ENCODE measurements at places on chromosomes 3 and 15.

DNA sequence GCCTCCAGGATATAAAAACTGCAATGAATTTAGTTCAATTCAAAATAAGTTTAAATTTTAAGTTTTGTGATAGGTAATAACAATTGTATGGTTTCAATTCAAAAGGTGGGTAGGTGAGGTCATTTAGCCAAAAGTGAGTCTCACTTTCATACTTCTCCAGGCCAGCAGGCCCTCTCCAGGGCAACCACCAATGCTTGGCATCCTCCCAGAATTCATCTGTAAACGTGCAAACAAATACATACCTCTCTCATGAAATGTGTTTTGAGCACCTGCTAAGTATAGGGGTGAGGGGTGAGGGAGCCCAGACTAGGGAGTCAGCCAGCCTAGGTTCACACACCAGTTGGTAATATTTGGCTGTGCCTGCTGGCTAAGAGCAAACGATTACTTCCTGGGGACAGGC lies 22.0 kb upstream of the RBSN start:
- no peaks in the 10 kb centered on the region for H3K36me3 ChIP-seq
- no peak overlapping the region for H3K4me3 ChIP-seq
- H3K27ac ChIP-seq: no peak overlapping the region

DNA sequence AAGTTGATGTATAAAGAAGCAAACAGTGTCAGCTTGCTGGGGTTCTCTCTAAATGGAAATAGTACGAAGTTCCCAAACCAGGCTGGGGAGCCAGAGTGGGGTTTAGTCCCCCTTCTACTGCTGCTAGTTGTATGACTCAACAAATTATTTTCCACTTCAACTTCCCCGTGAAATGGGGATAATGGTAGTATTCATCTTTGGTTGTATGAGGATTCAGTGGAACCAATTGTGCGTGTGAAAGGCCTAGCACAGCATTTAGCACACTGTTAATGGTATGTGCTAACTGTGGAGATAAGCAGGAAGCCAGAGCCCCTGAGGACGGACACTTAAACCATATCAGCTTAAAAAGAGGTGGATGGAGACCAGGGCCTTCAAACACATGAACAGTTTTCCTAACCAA lies 4.2 kb downstream of the SORD start:
- no peak overlapping the region for H3K27ac ChIP-seq
- no peaks in the 10 kb centered on the region for H3K36me3 ChIP-seq
- H3K27me3 ChIP-seq: no peaks in the 10 kb centered on the region

DNA sequence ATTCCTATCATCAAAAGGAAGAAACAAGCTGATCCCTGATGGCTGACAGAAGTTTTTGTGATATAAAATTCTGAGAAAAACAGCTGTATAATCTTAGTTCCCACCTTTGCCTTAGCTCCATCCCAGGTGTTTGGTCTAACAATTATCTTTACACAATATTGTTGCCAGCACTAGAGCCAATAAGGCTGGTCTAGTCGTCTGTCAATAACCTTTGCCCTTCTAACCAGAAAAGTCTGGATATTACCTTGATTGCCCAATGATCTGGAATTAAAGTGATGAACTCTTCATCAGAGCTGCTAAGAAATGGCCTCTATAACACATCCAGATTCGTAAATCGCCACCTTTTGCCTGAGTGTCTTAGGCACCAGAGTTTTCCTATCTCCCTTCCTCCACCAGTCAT lies 98.4 kb downstream of the FMN1 start:
- DNase-seq: no peak
- no peaks in the 10 kb centered on the region for H3K36me3 ChIP-seq
- no peak overlapping the region for H3K4me3 ChIP-seq
- H3K27ac ChIP-seq: no peak overlapping the region
- H3K4me1 ChIP-seq: no peaks in the 10 kb centered on the region

- H3K36me3 ChIP-seq: 0 out of 2 replicates have a peak, but pooled peaks cover 4% of the 10 kb centered on the region
- H3K27ac ChIP-seq: no peak overlapping the region
- H3K4me3 ChIP-seq: no peak overlapping the region
- H3K27me3 ChIP-seq: no peaks in the 10 kb centered on the region
Measured at GRCh38 chr3:119230071-119230470, 10.6 kb downstream of the B4GALT4 start.

- no peak for DNase-seq
- peak overlapping the region; percentile 84 for H3K4me3 ChIP-seq
- peaks cover 28% of the 10 kb centered on the region for H3K4me1 ChIP-seq
- H3K27ac ChIP-seq: peak overlapping the region; percentile 81
Measured at GRCh38 chr3:160757233-160758106, 1.4 kb downstream of the PPM1L start.

GRCh38 chr3:102141928-102142239 lies 292.6 kb downstream of the NFKBIZ start:
- H3K4me1 ChIP-seq: no peaks in the 10 kb centered on the region
- no peak for DNase-seq
- H3K36me3 ChIP-seq: no peaks in the 10 kb centered on the region
- no peak overlapping the region for H3K27ac ChIP-seq
- H3K4me3 ChIP-seq: no peak overlapping the region
